ENCODE measurements at places on chromosomes 1 and 21. TPM values are rescaled to one million over a fixed set of nuclear protein-coding genes. Genes with fewer than 3 reads are reported as not detected.

DNA sequence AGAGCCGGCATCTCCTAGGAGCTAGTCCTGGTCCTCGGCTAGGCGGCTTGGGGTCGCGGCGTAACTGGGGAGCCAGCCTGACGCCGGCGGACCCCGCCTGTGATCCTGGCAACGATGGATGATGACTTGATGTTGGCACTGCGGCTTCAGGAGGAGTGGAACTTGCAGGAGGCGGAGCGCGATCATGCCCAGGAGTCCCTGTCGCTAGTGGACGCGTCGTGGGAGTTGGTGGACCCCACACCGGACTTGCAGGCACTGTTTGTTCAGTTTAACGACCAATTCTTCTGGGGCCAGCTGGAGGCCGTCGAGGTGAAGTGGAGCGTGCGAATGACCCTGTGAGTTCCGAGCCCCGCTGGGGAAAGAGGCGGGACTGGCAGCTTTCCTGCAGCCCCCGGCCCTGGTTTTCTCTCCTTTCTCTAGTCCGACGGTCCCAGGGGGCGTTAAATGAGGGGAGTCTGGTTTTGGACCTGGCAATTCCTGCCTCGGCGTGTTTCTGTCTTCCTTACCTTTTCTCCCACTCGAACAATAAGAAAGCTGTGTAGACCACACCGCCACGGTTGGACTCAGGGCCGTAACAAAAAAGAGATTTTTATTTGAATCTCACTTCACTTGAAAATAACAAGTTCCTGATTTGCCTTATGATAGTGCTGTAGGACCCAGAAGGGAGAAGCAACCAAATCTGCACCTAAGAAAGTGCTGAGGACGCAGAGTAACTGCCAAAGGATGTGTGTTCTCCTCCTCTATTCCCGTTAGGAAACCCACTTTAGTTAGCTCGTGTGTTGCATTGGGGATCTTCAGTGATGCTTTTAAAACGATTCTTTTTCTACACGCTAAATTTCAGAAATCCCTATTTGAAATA is at the start of gene SPRTN:
Gene SPRTN, plus strand, starts transcription at position 24 of the 859 bp plus-strand sequence. Its CDS starts 91 bp downstream, at position 115.
- H3K4me1 ChIP-seq, result peaks cover 13% of the 10 kb centered on the region
- H3K4me3 ChIP-seq, result peak within 1 kb of the TSS; percentile 97
- H3K27me3 ChIP-seq, result no peaks in the 10 kb centered on the region
- no peaks in the 10 kb centered on the region for H3K36me3 ChIP-seq
- DNase-seq, result no peak

DNA sequence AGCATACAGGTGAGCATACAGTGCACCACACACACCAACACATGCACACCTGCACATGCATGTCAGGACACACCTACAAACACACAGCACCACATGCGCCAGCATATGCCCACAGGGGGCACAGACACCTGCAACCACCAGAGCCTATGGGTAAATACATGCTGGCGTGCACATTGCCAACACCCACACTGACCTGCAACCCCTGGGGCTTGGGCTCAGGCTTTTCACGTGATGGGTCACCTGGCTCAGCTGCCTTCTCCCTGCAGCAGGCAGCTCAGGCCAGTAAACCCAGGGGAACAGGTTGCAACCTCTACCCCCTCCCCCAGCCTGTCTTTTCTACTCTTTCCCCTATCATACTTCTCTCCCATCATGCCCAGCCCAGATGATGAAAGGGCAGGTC is 8.1 kb downstream of the CD247 start:
- no peaks in the 10 kb centered on the region for H3K4me1 ChIP-seq
- H3K4me3 ChIP-seq, result no peak overlapping the region
- DNase-seq, result no peak
- no peaks in the 10 kb centered on the region for H3K36me3 ChIP-seq
- H3K27me3 ChIP-seq, result no peaks in the 10 kb centered on the region

DNA sequence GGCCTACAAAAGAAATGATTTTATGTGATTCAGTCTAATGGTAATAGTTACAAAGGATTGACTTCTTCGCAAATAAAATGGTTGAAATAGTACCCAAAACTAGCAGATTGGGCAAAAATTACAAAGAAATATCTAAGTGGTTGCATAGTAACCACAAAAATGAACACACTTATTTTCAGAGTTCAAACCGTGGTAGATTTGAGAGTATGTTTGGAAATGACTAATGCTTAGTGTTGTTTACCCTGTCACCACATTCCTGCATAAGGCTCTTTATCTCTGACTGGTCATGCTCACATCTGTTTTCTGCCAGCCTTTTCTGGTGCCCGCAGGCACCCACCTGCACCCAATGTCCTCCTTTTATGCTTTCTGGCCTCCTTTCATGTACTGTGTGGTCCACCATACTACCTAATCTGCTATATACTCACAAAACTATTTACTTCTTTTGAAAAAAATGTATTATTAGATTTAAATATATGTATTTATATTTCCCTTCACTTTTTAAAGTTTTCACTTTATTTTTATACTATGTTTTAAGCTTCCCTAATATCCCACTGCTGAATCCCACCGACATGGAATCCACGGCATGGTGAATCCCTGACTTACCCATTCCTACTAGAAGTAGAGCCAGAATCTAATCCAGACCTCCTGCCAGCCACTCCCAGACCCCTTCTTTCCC is 30.3 kb downstream of the PTPRC start:
- no peaks in the 10 kb centered on the region for H3K4me1 ChIP-seq
- H3K27ac ChIP-seq, result no peak overlapping the region
- no peaks in the 10 kb centered on the region for H3K36me3 ChIP-seq
- no peak for DNase-seq
- no peaks in the 10 kb centered on the region for H3K27me3 ChIP-seq
- no peak overlapping the region for H3K4me3 ChIP-seq

The OR2L5 gene
- not detected for total RNA-seq

- H3K27me3 ChIP-seq, result no peaks in the 10 kb centered on the region
- no peak overlapping the region for H3K27ac ChIP-seq
- H3K36me3 ChIP-seq, result no peaks in the 10 kb centered on the region
- H3K4me1 ChIP-seq, result no peaks in the 10 kb centered on the region
Observed at GRCh38 chr1:4047666-4048065, 147.6 kb upstream of the C1orf174 start.

DNA sequence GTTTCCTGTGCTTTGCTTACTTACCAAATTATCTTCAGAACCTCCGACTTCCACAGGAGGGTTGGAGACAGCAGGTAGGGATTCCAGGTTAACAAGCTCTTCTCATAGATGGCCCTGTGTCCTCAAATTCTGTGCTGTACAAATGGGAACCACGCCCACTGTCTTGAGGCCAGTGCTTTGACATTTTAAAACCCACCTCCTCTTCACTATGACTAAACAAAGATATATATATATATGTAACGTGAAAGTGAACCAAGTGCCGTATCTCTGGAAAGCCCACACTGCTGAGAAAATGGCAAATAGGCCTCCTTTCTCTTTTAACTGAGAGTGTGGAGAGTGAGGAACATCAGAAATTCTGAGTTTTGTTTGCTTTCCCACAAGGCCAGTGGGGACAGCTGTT is 99.6 kb downstream of the ZBTB18 start:
- no peaks in the 10 kb centered on the region for H3K4me1 ChIP-seq
- no peaks in the 10 kb centered on the region for H3K27me3 ChIP-seq
- no peak overlapping the region for H3K27ac ChIP-seq
- H3K36me3 ChIP-seq, result no peaks in the 10 kb centered on the region
- DNase-seq, result no peak

The EDARADD gene
- total RNA-seq, result 0.17 TPM

DNA sequence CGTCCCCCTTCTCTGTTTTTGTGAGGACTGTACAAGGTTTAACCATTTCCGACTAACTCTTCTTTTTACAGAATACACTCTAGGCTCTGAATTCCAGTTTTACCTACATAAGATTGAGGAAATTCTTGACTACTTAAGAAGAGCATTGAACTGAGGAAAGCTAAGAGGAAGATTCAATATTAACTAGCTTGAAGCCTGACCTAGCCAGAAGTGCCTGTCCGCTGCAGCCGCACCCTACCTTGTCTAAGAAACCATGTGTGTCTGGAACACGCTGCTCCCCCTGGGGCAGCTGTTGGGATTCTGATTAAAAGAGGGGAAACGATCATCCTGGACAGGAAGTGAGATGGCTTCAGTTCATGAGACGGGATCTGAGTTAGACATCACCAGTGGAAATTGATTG is 28.9 kb downstream of the CA6 start:
- H3K27me3 ChIP-seq, result no peaks in the 10 kb centered on the region
- H3K4me1 ChIP-seq, result no peaks in the 10 kb centered on the region
- H3K27ac ChIP-seq, result no peak overlapping the region
- DNase-seq, result no peak
- no peaks in the 10 kb centered on the region for H3K36me3 ChIP-seq

The PSRC1 gene
- total RNA-seq, result 36.0 TPM

GRCh38 chr1:204826970-204827369 is 43.7 kb upstream of the NFASC start:
- H3K27ac ChIP-seq, result no peak overlapping the region
- no peak overlapping the region for H3K4me3 ChIP-seq
- H3K36me3 ChIP-seq, result no peaks in the 10 kb centered on the region
- H3K27me3 ChIP-seq, result peaks cover 7% of the 10 kb centered on the region
- peak; percentile 53 for DNase-seq
- no peaks in the 10 kb centered on the region for H3K4me1 ChIP-seq

Measured in colonic mucosa (tissue), 4 donors.